ENCODE measurements at places on chromosomes 1 and 21.
A peak's percentile ranks its signal among the peaks of the same experiment; 100 is the strongest.

GRCh38 chr21:42474043-42474831, 21.8 kb downstream of the RSPH1 start:
- DNase-seq: peak; percentile 94

DNA sequence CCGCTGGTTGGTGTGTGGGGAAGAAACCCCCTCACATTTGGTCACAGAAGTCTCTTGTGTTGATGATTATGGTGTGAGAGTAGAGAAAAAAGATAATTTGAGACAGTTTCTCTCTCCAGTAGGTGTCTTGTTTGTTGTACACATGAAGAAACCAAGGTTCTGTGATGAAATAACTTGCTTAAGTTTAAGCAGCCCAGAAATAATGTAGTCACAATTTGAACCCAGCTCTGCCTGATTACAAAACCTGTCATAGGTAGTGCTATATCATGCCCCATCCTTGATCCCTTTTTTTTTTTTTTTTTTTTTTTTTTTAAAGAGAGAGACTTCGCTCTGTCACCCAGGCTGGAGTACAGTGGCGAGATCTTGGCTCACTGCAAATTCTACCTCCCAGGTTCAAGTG, 4.9 kb downstream of the MFN2 start:
- no peak for DNase-seq

- no peak for DNase-seq
These were observed 236.8 kb downstream of the CAMTA1 start for GRCh38 chr1:7022058-7022457.

GRCh38 chr1:117735045-117735992, 129.5 kb downstream of the TENT5C start:
- DNase-seq: peak; percentile 74

- no peak for DNase-seq
These were observed 2.0 kb upstream of the PERM1 start for GRCh38 chr1:983798-984475.

- DNase-seq: no peak
These were observed 710 bp downstream of the PPP2R5A start for GRCh38 chr1:212285685-212286555.

- no peak for DNase-seq
These were observed 45.3 kb upstream of the MAN1A2 start for GRCh38 chr1:117321680-117322609.

GRCh38 chr1:236622407-236622806, 18.1 kb upstream of the HEATR1 start:
- no peak for DNase-seq

GRCh38 chr1:223706077-223706973, 6.0 kb upstream of the CAPN2 start:
- peak; percentile 81 for DNase-seq

DNA sequence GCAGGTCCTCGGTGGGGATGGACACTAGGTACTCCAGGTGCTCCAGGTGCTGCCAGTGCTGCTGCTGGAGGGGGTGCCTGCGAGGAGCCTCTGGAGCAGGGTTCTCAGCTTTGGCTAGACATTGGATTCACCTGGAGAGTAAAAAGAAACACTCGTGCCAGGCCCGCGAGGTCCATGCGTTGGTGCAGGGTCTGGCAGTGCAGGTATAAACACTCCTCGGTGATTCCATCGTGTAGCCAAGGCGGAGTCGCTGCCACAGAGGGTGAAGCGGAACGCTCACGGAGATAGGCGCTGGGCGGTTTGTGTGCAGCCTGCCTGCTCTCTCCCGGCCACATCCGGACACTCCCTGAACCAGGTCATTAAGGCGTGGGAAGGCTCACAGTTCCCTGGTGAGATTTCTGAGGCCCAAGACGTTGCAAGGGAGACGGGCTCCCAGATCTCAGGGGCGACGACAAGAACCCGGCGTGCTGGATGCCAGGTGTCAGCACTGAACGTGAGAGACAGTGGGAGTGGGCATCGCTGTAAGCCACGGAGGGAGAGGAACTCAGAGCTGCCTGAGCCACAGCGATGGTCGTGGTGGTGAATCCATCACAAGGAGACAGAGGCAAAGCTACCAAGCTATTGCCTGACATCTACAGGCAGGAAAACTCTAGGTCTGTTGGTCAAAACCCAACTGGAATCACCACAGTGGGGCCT, 17.2 kb upstream of the SUMO3 start:
- no peak for DNase-seq

DNA sequence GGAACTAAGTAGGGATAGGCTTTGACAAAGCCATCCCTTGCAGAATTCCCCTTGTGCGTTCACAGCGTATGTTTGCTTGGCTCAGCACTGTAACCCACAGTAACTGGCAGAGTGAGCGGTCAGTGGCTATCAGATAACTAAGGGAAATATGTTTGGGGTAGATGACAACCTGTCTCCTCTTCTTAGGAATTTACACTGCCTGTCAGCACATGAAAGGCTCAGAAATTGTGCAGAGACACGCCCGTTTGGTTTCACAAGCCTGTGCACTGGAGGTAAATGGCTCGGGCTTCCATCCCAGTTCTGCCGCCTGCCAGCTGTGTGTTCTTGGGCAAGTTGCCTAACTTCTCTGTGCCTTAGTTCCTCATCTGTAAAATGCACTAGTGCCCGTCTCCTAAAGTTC, 101.2 kb downstream of the PRDM2 start:
- DNase-seq: no peak

GRCh38 chr1:1155258-1155657, 18.4 kb upstream of the TTLL10 start:
- DNase-seq: no peak

DNA sequence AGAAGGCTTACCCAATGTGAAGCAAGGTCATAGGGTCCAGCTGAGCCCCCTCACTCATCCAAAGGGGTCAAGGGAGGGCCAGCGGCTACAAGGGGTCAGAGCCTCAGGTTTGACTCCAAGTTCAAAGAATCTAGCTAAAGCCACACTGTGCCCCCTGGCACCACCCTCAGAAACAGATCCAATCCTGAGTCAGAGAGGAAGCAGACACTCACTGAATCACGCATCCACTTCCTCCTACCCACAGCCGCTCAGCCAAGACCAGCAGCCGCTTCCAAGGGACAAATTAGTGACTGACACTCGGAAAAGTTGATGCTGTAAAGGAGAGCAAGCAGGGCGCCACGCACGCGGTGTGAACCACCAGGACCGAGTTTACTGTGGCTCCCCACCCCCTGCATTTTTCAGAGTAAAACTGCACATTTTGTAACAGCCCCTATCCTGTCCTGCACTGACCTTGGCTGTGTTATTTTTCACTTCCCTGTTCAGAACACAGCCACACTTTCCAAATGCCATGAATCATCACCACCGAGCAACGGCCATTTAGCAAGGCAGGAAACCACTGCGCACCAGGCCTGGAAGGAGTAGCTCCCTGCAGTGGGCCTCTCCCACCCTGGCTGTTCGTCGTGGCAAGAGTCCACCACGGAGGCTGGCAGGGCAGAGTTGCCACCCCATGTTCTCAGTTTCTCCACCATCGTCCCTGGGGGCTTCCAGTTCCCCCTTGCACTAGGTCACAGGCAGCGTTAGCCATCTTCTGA, 147.8 kb downstream of the TOMM20 start:
- peak; percentile 96 for DNase-seq

- no peak for DNase-seq
These were observed 277.6 kb upstream of the NCAM2 start for GRCh38 chr21:20720623-20721022.

DNA sequence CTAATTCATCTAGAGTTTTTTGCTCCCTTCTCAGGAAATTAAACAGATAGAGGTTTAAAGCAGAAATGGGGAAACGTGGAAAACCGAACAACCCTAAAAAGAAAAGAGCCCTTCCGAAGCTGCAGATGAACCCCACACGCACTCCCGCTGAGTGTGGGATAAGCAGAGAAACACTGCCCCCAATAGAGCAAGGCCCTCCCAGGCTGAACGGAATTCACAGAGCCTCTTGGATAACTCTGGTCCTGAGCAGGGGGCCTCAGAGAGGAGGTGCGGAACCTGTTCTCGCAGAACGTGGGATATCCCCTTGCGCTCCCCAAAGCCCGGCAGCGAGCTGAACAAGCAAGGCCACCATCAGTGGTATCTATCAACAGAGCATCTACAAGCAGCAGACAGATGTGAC, 44.9 kb downstream of the SSBP3 start:
- no peak for DNase-seq

- peak; percentile 61 for DNase-seq
These were observed 33.5 kb upstream of the ABCD3 start for GRCh38 chr1:94384485-94385265.

Data from renal cortical epithelial cell (primary cell).